ENCODE measurements at places on chromosomes 16 and 17. TPM values are rescaled to one million over a fixed set of nuclear protein-coding genes. Genes with fewer than 3 reads are reported as not detected.

Gene ZNF750
- total RNA-seq = 0.34 TPM

GRCh38 chr16:14347706-14348105 lies 276.6 kb downstream of the MRTFB start:
- DNase-seq = no peak

Gene FOXO3B
- 7.1 TPM for total RNA-seq

DNA sequence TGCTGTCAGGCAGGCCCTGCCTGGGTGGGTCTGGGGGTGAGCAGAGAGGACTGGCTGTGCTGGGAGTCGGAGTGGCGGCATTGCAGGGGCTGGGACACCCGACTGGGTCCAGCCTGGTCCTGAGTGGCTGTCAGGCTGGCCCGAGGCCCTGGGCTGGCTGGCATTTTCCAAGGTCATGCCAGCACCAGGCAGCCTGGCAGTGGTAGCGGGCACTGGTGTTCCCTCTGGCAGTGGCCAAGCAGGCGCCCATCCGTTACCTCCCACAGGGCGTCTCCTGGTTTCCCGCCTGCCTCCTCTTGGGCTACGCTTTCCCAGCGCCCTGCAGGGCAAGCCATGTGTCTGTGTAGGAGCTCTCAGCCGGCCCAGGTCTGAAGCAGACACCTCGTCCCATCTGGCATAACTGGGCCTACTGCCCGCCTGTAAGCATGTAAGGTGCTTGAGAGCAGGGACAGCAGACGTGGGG lies 5.7 kb upstream of the PKMYT1 start:
- DNase-seq = no peak

GRCh38 chr17:29368161-29368560 lies 22.0 kb upstream of the TAOK1 start:
- no peak for DNase-seq

DNA sequence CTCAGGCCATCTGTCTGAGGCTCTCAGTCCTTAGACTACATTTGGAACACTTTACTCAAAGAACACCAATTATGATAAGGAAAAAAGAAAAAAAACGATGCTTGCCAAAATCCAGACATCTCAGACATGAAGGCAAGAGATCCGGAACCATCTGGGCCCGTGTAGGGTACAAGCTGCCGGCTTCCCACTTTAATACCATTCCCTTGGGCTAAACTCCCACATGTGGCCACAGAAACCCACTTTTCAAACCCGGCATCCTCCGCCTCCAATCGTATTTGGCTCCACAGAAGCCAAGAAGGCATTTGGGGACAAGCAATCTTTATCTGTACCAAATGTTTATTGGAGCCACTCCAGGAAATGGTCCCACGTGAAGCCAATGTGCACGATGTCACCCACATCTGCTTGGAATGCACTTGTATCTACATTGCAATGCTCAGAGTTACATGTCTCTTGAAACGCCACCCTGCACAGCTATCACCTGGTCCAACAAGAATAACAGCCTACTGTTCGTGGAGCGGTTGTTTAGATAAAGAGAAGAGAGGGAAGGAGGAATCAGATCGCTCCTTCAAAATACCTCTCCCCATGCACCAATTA lies 33.5 kb downstream of the XYLT1 start:
- no peak for DNase-seq

DNA sequence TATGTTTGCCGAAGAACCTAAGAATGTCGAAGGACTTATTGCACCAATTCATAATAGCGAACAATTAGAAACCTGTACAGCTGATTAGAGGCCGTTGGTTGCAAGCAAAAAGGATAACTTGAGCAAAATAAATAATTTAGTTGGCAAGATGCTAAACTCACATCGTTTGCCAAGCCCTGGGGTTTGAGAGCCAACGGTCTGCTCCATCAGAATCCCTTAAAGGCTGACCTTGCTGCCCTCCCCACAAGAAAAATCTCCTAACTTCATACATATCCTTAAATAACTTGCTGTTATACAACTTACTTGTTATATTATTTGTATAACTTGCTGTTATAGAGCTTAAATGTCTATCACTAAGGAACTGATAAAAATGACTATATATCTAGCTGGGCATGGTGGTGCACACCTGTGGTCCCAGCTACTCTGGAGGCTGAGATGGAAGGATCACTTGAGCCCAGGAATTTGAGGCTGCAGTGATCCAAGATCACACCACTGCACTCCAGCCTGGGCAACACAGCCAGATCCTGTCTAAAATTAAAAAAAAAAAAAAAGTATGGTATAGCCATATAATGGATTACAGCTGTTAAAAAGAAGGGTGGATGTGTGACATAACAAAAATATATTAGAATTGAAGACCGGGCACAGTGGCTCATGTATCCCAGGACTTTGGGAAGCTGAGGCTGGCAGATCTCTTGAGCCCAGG lies 1.9 kb upstream of the TRIM37 start:
- no peak for DNase-seq

Gene CTNS
- total RNA-seq = 6.5 TPM

GRCh38 chr17:65634533-65634932 lies 73.1 kb upstream of the AXIN2 start:
- no peak for DNase-seq

DNA sequence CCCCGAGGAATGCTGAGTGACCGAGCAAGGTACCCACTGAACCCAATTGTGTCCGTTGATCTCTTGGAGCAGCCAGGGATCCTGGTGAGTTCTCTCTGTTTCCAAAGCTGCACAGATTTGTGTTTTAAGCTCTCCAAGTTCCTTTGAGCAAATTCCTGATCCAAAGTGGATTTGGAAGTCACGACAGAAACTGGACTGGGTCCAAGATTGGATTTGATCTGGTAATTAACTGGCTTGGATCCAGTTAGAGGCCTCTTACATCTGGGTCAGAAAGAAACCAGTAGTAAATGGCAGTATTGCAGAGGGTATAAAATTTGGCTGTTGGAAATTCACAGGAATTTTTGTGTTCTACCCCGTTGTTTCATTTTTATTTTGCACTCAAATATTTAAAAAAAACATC lies 119.5 kb downstream of the PMP22 start:
- DNase-seq = no peak

- DNase-seq = peak; percentile 81
Observed at GRCh38 chr16:27235055-27235937, 32.0 kb downstream of the KDM8 start.

DNA sequence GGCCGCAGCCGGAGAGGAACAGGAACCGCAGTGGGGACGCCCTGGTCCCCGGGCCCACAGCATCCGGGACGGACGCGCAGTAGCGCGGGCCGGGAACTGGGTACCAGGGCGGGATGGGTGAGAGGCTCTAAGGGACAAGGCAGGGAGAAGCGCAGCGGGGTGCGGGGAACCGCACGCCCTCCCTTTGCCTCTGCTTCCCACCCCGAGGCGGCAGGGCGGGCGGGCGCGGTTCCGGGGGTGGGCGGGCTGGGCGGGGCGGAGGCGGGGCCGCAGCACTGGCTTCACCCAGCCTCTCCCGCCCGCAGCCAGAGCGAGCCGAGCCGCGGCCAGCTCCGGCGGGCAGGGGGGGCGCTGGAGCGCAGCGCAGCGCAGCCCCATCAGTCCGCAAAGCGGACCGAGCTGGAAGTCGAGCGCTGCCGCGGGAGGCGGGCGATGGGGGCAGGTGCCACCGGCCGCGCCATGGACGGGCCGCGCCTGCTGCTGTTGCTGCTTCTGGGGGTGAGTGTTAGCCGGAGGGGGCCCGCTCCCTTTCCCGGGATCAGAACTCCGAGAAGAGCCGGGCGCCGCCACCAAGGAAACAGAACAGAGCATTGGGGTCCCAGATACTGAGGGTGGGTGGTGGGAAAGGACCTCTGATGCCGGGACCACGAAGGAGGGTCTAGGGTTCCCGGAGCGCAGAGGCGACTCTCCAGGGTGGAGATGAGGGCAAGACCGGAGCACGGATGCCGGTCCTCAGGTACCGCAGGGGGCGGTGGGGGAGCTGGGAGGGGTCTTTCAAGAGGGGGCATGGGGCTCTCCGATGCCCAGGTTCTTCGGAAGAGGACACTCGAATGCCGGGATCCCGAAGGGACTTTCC lies at the start of gene NGFR:
Gene NGFR (plus strand): TSS at position 308 of the 856 bp plus-strand sequence. CDS start 125 bp downstream, at position 433.
- no peak for DNase-seq

- no peak for DNase-seq
Observed at GRCh38 chr17:163514-164098, 17.8 kb downstream of the DOC2B start.

Gene FSCN2
- total RNA-seq = 8.0 TPM

DNA sequence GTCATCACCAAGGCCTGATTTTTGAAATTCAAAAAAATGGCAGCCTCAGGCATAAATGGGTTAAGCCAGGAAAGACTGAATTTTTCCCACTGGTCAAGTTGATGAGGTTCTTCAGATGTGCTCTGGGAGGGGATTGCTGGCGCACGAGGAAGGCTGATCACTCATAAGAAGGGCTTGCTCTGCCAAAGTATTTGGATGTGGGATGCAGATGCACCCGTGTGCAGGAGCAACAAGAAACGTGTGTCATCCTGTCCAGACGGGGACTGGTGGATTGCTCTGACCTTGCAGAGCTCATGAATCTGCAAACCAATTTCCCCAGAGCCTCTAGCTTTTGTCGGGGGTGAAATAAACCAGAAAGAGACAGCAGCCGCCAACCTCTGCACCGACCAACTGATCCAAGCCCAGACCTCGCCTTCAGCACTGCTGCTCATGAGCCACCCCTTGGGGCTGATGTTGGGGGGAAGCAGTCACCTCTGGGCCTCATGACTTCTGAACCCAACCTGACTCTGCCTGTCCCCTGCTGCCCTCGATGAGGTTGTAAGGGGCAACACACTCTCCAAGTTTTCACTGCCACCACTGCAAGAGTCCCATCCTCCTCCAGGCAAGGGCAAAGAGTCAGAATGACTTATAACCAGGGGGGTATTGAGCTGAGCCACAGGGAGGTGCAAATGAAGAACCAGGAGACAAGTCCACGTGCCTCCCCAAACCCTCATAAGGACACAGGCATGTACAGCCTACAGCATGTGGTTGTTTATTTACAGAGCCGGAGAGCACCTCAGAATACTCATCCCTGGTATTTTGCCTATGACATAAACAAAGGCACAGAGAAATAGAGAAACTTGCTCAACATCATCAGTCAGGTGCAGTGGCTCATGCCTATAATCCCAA lies 452.0 kb downstream of the SOX9 start:
- peak; percentile 37 for DNase-seq

- no peak for DNase-seq
Observed at GRCh38 chr17:8884336-8884990, 17.0 kb upstream of the PIK3R6 start.

DNA sequence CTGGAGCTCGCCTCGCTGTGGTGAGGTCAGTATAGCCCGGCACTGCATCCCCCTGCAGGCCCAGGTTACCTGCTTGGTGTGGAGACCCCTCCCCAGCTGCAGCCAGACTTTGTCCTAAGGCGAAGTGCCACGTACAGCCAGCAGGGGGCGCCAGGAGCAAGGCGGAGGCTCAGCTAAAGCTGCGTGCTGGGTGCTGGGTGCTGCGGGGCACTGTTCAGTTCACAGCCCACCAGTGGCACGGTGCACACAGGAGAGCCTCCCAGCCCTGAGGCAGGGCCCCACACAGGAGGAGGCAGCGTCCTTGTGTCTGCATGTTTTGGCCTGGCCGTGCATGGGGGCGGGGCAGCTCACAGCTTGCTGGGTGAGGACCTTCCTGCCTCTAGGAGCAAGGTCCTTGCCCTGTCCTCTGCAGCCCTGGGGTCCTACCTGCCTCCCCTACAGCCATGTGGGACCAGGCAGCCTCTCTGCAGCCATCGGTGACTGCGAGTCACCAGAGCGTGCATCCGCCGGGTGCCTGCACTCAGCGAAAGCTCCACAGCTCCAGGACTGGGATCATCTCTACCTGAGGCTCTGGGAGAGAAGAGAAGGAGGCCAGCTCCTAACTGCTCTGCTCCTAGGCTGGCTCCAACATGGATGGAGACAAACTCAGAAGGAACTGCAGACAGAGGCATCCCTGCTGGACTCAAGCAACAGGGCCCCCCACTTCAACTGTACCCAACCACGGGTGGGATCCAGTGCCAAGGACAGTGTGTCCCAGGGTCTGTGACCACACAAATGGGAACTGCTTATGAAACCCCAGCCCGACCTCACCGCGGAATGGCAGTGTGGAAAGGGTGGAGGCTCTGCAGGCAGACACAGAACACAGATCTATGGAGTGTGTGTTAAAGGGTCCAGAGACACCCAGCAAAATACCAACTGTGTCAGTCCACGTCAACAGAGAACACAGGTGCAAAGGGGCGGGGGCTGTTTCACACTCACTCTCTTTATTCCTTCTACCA lies 19.0 kb downstream of the SLC7A5 start:
- no peak for DNase-seq

DNA sequence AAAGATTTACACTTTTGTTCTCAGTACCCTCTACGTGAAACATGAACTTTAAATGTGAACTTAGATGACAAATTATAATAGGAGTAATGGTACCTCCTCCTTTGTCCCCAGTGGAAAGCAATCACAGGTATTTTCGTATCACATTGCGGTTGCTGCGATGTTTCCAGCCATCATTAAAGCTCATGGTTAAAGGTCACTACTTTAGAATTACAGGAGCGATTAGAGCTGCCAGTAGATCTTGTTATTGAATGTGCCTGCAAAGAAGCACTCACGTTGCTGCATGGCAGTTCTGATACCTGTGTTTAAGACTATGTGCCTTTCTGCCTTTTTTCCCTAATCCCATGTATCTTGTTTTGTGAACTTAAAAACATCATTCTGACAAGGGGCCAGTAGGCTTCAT lies 301.0 kb downstream of the CPPED1 start:
- no peak for DNase-seq

Data from astrocyte (in vitro differentiated cells and primary cell).